Neural crest cell (in vitro differentiated cells): ENCODE measurements at places on chromosomes 1 and 21. TPM values are rescaled to one million over a fixed set of nuclear protein-coding genes. Genes with fewer than 3 reads are reported as not detected.

The S100A1 gene
- total RNA-seq: not detected in 2 replicates

DNA sequence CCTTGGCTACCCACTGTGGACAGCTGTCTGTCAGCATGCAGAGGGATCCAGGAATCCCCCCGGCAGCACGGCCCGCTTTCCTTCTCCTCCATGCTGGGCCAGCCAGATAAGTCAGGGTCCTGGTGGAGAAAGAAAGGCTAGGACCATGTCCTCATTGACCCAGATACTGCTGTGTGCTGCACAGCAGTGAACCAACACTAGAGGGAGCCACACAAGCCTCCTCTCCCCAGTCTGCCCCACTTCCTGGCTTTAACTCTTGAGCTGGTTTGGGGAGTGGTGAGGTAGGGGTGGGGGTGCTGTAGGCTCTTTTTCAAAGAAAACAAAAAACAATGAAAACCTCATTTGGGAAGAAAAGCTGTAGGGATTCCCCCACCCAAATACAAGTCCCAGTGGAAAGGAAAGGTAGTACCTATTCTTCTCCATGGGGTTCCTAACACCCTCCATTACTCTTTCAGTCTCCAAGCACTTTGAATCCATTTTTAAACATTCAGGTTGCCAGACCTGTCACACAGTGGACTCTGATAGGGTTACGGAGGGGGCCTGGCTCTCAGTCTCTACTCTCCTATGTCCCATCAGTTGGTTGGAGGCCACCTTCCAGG, 84.9 kb upstream of the CD1D start:
- DNase-seq: no peak

GRCh38 chr1:22190251-22190650, 47.4 kb upstream of the WNT4 start:
- DNase-seq: no peak

- no peak for DNase-seq
Measured at GRCh38 chr1:67540025-67540732, 110.0 kb upstream of the SERBP1 start.

- no peak for DNase-seq
Measured at GRCh38 chr1:64240206-64240605, 36.8 kb downstream of the UBE2U start.

The BRINP2 gene
- total RNA-seq: 1.3 and 1.4 TPM in 2 replicates

GRCh38 chr1:182607566-182607965, 3.4 kb upstream of the RGS16 start:
- no peak for DNase-seq

The CYYR1 gene
- 18.2 and 20.1 TPM in 2 replicates for total RNA-seq

DNA sequence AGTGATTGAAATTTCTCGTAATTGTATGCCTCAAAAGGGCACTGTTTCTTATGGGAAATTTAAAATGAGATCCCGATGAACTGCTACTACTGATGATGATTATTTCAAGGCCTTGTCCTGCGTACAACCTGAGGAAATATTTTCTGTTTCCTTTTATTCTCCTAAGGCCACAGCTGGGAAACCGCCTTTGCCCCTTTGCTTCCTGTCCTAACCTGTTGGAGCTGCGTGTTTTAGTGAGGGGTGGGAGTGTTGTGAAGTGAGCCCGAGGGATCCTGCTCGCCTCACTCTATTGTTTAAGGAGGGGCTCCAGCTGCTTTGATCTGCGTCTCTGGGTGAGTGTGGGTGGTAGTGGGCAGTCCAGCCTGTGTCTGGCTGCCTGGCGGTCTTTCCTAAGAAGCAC, 14.4 kb downstream of the LAMC2 start:
- no peak for DNase-seq

The CAPN9 gene
- total RNA-seq: 2.0 and 4.0 TPM in 2 replicates

DNA sequence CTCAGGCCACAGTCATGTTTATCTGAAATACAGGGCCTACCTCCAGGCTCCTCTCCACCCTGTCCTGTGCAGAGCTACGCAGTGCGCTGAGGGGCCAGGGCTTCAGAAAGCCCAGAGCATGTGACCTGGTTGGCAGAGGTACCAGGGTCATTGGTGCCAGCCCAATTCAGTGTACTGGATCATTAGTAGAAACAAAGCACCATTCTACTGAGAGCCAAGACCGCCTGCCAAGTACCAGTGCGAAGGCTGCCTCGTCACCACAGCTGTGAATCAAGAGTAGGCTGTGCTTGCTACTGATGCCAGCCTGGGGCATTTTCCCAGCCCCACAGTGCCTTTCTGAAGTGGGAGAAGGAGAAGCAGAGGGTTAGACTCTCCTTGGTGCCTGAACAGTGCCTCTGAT, 59.8 kb downstream of the CAPN9 start:
- no peak for DNase-seq

- no peak for DNase-seq
Measured at GRCh38 chr1:61370913-61371279, 288.5 kb downstream of the NFIA start.
